ENCODE measurements at places on chromosomes 5 and 9.

GRCh38 chr9:132456241-132456640, 46.2 kb downstream of the CFAP77 start:
- DNase-seq: no peak

GRCh38 chr9:107584186-107584585, 94.6 kb upstream of the KLF4 start:
- no peak for DNase-seq

GRCh38 chr5:134509308-134510040, 16.0 kb upstream of the JADE2 start:
- peak; percentile 56 for DNase-seq

- peak; percentile 7 for DNase-seq
Measured at GRCh38 chr9:32385152-32385884, 875 bp downstream of the ACO1 start.

DNA sequence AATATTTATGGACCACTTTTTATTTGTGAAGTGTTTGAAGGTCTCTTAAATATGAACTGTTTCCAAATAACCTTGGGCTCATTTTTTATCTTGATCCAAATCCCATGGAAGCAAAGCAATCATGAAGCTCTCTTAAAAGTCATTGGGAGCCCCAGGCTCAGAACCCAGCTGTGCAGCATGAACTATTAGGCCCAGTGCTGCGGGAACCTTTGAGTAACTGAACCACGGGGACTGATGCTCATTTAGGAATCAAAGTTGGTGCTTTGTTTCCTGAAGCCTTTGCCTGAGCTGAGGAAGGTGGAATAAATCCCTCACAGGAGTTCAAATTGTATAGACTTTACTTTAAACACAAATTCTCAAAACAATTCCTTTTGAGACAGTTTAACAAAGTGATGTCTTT, 27.8 kb downstream of the MAT2B start:
- DNase-seq: no peak

- no peak for DNase-seq
Measured at GRCh38 chr9:14222149-14222835, 91.6 kb downstream of the NFIB start.

GRCh38 chr9:112029921-112030444, 133.4 kb downstream of the UGCG start:
- peak; percentile 48 for DNase-seq

DNA sequence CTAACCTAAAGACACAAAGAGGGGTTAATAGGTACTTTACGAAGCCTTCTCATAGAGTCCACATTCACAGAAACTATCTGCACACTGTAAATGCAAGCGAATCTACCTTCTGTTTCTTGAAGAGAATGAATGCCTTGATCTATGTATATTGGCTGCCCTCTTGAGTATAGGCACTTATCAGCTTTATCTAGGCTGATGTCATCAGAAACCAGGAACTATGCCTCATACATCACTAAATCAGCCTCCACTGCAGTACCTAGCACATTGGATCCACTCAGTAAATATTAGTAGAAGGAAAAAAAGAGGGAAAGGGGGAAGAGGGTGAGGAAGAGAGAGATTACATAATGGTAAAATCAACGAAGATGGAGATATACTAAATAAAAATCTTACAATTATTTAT, 477.1 kb downstream of the CAAP1 start:
- DNase-seq: no peak

- DNase-seq: no peak
Measured at GRCh38 chr9:68872026-68872501, 141.8 kb downstream of the PRKACG start.

DNA sequence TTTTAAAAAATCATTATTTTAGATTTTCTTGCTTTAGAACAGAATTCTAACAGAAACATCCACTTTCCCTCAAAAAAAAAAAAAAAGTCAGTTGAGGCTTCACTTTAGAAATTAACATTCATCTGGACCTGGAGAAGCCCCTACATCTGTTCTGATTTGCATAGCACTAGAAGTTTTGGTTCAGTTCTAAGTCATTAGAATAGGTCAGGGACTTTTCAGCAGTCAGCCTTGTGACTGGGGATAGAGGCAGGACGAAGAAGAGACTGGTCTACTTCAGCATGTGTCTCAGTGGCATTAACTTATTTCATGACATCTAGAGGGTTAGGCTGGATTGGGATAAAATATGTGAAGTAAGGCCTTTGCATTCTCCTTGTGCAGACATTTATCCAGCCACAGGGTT, 215.8 kb upstream of the DAB2 start:
- no peak for DNase-seq

DNA sequence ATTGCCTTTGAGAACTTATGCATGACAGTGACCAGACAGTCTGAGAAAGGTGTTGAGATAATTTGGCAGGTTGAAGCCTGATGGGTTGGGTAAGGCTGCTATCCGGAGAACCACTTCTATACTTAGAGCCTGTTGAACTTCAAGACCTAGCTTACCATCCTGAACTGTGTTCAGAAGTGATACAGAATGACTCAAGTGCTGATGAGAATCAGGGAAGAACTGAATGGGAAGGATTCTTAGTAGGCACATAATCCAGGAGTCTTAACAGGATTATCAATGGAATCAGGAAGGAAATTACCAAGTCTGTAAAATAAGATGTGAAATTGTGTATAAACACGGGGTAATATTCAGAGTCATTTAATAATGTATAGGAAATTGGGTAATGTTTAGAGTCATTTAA, 9.0 kb upstream of the PAPPA start:
- no peak for DNase-seq

DNA sequence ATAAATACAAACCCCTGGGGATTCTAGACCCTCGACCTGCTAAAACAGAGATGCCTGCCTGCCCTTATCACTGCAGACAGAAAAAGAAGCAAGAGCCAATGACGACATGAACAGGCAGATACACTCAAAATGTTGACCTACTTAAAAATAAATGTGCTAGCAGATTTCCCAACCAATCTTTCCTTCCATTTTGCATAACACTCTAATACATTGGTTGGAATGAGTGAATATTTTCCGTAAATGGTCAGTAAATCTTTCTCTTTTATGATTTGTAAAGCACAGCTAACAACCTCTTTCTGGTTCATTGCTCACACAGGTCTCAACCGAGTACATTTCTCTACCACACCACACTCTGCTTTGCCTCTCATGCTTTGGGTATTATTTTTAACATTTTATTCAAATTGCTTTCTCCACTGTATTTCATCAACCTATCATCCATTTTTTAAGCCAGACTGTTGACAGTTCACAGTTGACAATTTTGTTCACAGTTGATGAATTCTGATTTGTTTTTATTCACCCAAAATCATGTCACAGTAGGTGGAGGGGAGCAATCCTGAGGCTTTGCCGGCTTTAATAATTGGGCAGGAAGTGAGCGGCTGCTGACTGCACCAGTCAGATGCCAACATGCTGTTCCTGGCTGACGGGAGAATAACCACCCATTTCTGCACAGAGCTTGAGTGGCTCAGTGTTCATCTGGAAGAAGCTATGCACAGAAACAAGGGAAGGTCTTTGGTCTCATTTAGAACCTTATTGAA, 426.6 kb downstream of the SPOCK1 start:
- no peak for DNase-seq

GRCh38 chr5:88660947-88661805, 221.8 kb downstream of the MEF2C start:
- peak; percentile 71 for DNase-seq

GRCh38 chr9:83041771-83042170, 21.2 kb downstream of the RASEF start:
- DNase-seq: no peak

- peak; percentile 50 for DNase-seq
Measured at GRCh38 chr5:116237917-116238500, 153.2 kb downstream of the COMMD10 start.

- no peak for DNase-seq
Measured at GRCh38 chr5:13695076-13695712, 249.3 kb downstream of the DNAH5 start.

GRCh38 chr5:157221959-157222358, 41.3 kb downstream of the ITK start:
- DNase-seq: no peak

DNA sequence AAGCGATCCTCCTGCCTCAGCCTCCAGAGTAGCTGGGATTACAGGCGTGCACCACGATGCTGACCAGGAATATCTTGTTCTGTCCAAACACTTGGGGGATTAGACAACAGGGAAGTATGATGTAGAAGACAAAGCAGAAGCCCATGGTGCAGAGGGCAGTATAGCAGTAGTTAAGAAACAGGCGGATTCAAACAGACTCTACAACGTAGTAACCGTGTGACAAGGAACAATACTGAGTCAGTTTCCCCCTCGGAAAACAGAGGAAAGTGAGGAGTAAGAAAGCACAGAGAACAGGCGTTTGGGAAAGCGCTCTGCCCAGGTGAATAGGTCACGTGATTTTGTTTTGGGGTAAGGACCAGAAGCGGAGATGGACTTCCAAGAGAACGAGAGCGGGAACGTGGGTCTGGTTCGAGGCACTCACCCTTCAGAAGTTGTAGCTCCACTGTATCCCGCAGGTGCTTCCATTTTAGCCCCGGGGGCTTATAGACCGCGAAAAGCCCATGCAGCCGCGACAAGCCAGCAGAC, 306 bp downstream of the TRUB2 start:
- no peak for DNase-seq

DNA sequence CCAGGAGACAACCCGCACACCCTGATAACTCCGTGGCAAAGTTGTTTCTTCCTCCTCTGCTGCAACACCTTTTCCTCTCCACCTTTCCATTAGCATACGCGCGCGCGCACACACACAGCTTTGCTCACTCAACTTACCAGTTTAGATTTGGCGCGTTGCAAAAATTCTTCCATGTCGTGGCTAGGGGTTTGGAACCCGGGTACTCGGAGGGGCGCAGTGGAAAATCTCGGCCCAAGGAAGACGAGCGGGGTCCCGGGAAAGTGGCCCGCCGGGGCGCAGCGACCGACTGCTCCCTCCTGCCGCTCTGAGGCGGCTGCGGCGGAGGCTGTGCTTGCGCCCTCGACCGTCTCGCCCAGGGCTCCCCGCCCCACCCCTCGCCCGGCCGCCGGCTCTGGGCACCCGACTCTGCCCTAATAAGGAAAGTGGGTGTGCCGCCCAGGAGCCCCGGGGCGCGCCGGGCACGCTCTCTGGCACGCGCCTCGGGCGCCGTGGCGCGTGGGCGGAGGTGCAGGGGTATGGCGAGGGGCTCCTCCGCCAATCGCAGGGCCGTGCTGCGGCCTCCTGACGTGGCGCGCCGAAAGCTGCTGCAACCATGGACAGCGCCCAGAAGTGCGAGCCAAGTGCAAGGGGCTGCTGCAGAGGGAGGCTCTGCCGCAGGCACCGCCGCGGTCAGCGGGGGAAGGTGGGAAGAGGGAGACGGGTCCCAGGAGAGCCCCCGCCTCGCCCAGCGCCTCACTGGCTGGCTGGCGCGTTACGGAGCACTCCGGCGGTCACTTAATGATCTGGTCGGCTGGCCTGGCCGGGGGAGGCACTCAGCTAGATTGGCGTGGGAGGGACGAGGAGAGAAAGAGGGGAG, at the start of gene PRUNE2:
PRUNE2 (minus strand) TSS at position 324 of the 856 bp plus-strand sequence; CDS start at position 173, 151 bp downstream.
- peak; percentile 81 for DNase-seq

- peak; percentile 88 for DNase-seq
Measured at GRCh38 chr9:77899679-77900354, 131.8 kb downstream of the GNAQ start.

DNA sequence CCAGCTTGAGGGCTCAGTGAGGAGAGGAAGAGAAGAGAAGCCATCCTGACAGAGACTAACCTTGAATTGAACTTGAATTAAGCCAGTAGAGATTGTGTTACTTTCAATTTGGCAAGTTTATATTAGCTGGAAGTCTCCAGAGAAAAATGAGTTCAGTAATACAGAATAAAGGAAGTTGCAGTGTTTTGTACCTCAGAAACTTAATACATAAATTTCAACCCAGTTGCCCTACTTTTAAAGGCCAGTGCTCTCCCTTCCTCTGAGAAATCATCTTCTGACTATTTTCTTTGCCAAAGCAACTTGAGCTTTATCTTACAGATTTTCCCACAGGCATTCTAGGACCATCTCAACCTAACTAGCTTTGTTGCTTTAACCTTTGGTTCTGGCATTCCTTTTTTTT, 231.0 kb upstream of the GAS1 start:
- DNase-seq: no peak

GRCh38 chr9:33211695-33212393, 28.1 kb upstream of the SPINK4 start:
- no peak for DNase-seq

DNA sequence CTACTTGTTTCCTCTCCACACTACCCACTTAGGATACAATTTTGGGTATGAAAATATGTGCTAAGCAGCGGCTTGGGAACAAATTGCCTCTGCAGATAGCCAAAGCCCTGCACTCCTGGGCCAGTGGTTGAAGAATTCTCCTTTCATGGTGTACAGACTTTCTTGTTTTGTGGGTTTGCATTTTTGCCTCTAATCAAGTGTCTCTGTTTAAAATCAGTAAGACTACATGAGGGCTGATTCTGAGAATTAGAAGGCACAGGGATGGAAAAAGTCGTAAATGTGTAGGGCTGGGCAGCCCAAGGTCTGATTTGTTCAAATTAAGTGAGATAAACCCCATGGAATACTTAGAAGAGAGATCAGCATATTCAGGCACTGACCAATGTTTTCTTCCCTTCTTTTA, 103.7 kb upstream of the CD180 start:
- DNase-seq: no peak

DNA sequence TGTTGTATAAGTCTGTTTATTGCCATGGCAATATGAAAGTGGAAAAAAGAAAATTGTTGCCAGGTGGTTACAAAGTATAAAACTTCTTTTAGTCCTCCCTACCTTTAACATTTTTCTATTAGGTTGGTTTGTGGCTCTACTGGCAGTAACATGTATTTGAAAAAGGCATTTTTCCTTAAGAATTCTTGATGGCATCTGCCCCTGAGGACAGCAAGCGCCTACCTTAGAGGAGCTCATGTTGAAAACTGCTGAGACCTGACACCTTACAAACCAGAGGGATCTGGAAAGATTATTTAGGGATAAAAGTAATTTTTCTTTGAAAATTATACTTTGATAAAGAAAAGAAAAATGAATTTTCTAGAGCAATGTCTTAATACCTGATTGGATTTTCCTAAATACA, 208.1 kb downstream of the CAVIN4 start:
- no peak for DNase-seq

- no peak for DNase-seq
Measured at GRCh38 chr5:146548781-146549449, 32.9 kb upstream of the GPR151 start.

GRCh38 chr9:26301659-26302058, 590.9 kb downstream of the CAAP1 start:
- no peak for DNase-seq

DNA sequence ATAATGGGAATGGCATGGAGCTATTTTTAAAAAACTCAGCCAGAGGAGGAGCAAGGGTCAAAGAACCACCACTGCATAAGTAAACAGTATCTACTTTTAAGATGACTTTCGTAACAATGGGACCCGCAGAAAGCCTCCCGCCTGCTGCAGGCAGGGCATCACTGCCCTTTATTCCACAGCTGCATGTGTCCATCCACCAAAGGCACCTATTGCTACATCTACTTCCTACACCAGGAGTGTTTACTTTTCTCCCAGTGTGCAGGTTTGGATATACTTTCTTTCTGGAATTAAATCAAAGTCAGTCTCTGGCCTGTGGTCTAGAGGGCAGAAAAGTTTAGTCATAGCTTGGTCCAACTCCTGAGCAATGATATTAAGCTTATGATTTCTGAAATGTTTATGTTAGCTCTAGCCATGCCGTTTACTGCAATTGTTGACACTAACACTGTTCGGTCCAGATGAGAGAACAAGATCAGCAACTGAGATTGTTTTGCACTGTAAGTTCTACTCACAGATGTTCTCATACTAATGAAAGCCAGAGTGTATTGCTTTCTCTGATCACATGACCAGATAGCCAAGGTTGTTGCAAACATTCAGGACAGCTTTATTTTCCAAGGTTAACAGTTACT, 391.5 kb downstream of the FGF10 start:
- peak; percentile 18 for DNase-seq
